PC-9 (cell line): ENCODE measurements at places on chromosomes 12 and 14.

- no peak for DNase-seq
These were observed 353 bp upstream of the PTPRR start for GRCh38 chr12:70920891-70921290.

DNA sequence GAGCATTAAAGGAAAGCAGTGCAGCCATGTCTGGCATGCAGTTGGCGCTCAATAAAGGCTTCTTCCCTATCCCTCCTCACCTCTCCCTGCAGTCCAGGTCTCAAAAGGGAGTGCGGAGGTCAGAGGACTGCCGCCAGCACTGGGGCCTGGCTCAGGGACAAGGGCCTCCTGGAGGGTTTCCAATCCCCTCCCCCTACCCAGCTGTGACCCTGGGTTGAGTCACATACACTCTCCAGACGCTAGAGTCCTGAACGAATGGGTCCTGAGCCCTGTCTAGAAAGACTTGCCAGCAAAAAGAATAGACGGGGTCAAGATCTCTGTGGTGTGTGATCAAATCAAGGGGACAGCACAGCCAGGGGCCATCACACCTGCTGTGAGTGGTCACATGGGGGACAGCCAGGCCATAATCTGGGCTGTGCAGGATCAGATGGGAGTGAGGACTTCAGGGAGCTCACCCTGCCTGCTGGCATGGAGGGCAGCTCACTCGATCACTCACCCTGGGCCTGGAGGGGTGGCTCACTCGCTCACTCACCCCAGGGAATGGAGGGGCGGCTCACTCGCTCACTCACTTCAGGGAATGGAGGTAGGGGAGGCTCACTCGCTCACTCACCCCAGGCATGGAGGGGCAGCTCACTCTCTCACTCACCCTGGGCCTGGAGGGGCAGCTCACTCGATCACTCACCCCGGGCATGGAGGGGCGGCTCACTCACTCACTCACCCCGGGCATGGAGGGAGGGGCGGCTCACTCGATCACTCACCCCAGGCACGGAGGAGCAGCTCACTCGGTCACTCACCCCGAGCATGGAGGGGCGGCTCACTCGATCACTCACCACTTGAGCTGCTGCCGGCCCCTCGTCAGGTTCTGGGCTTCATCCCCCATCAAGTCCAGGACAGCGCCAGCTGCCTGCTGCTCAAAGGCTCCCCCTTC lies 12.8 kb downstream of the CFAP73 start:
- DNase-seq = peak; percentile 8

GRCh38 chr12:52139579-52140062 lies 52.2 kb downstream of the KRT80 start:
- peak; percentile 78 for DNase-seq

DNA sequence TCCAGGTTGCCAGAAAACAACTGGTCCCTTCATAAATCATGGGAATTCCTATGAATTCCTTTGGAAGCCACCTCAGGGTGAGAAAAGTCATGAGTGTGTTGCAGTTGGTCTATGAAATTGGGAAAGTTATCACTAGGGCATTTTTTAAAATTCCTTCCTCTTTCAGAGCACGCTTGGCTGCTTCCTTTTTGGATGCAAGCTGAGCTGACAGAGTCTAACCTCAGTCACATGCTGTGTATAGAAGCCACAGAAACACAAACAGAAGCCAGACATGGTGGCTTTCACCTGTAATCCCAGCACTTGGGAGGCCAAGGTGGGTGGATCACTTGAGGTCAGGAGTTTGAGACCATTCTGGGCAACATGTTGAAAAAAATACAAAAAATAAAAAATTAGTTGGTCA lies 21.7 kb upstream of the HELB start:
- DNase-seq = no peak

DNA sequence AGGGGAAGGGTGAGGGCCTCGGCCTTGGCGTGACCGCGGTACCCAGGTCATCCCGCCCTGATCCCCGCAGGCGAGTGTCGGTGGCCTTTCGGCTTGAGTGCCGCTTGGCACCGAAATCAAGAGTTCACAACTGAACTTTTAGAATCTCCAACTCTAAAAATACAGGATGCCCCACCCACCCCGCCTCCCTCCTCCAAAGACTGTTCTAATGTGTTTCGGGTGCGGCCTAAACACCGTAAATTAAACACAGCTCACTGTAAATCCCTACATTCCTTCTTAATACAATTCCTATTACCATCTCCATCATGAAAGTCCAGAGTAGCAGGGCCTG lies 11.4 kb downstream of the SCNN1A start:
- DNase-seq = peak; percentile 70

- DNase-seq = peak; percentile 99
These were observed at the start of gene NUP107 for GRCh38 chr12:68686595-68687521. TSS of gene NUP107 (plus strand) at chr12:68686978. CDS start at chr12:68687066, 88 bp downstream.

DNA sequence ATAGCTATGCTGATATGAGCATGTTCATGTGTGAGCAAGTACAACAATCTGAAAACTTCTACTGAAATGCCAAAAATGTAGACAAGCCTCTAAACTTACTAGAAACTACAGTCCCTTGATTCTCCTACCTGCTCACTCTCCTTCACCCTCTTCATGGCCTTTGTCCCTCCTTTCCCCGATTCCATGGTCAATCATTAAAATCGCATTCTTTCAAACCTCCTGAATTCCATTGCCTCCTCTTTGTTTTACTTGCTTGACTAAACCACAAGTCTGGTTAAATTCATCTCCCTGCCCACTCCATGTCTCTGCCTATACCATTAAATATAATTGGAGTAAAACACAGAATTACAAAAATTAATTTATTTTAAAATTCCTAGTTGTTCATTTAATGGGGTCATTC lies 33.0 kb upstream of the SSTR1 start:
- no peak for DNase-seq

GRCh38 chr12:121947981-121948380 lies 29.6 kb downstream of the CFAP251 start:
- DNase-seq = no peak

DNA sequence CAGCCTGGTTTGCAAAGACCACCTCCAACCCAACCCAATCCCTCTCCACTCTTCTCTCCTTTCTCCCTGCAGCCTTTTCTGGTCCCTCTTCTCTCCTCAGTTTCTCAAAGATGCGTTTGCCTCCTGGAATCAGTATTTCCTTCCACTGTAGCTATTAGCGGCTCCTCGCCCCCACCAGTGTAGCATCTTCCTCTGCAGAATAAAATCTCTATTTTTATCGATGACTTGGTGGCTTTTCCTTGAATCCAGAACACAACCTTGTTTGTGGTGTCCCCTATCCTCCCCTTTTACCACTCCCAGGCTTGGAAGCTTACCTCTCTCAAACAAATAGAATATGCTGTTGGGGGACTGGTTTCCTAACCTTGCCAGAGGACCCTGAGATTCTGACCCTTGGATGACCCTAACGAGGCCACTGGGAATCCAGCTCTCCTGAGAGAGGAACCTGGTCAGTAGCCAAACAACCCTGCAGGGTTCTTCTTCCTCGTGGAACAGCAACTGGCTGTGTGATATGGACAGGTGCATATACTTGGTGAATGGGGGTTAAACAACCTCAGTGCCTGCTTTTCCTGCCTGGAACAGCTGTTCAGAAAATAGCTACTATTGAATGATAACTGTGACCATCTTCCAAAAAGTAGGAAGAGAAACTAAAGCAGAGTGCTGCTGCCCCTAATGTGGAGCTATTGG lies 4.4 kb downstream of the WNT1 start:
- no peak for DNase-seq

DNA sequence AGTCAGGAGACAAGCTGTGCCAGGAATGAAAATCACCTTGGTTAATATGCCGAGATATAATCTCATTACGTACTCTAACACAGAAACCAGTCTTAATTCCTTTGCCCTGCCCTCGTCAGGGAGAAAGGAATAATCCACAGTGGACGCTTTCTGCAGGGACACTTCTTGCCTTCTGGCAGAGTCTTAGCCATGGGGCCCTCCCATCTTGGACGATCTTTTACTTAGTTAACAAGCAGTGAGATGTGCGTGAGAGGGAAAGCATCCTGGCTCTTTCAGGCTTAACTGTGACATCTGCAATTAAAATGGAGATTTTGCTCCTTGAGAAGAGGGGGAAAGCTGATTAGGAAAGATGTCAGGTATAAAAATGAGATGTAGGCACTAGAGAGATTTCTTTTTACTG lies 246.4 kb downstream of the TMEM132C start:
- no peak for DNase-seq

DNA sequence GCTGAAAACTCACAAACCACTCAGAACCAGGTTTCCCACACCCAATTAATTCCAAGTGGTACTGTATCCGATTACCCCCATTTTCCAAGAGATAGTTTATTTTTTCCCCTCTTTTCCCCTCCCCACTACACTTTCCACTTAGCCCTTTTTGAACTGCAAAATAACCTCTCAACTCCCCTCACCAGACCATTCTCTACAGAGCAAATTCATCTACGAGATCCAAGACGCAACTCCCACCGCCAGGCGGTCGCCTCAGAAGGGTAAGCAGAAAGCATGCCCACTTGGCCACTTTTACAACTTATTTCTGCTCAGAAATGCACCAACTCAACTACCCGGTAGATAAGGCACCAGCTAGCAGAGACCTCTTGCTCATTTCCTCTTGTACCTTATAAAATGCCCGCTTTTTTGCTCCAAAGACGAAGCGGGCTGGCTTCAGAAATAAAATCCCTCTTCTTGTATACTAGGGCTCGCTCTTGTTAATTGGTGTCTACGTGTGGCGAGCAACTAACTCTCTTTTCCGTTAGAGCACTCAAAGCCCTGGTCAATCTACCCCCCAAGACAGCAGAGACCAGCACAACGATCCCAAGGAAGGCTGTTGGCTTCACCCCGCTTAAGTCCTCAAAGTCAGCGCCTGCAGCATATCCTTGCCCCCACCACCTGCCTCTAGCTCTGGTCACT lies 910 bp upstream of the SRP54 start:
- DNase-seq = peak; percentile 45

DNA sequence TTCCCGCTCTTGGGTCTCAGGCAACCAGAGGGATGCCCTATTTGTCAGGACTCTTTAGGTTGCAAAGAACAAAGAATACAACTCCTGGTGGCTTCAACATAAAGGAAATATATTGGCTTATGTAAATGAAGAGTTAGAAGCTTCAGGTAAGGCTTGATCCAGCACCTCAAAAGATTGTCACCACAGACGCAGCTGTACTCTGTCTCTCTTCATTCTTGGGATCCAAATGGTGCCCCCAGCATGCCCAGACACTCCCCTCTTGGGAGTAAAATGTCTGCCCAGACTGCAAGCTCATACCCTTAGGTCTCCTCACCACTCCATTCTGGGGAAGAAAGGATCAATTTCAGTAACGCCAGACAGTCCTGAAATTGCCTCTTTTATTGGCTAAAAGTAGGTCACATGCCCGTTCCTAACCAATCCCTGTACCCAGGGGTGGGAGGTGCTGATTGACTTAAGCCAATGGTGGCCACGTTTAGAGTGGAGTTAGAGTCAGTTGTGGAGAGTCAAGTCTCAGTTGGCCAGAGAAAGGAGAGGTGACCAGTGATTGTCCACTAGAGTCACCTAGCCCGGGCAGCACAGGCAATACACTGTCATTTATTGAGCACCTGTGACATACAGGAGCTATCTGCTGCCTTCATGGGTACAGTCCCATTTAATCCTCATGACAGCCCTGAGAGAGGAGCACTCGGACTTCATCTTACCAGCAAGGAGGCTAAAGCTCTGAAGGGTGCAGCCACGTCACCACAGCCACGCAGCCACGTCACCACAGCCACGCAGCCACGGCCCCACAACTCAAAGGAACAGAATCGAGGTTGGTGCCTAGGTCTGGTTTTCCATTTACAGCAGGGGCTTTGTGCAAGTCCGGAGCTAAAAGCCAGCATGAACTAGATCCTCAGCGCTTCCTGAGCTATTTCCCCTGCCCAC lies 19.7 kb upstream of the BEGAIN start:
- DNase-seq = no peak

- DNase-seq = no peak
These were observed 79.7 kb downstream of the PAPOLA start for GRCh38 chr14:96581902-96582301.

DNA sequence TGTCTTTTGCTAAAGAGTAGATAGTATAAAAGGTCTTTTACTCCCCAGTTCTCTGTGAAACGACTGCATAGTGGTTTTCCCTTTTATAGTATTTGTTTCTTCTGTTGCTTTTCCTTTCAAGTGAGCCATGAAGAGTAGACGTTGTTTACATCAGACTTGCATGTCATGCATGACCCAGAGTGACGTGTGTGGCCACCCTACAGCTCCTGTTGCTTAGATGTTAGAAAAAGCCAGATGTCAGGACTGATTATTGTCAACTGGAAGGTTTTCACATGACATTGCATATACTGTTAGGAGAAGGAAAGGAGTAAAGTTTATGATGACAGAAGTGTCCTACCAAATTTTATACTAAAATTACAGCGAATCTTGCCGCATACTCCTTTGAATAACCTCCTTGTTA lies 1.3 kb upstream of the RD3L start:
- DNase-seq = no peak

GRCh38 chr14:74960736-74961135 lies 5.3 kb upstream of the PGF start:
- DNase-seq = no peak

DNA sequence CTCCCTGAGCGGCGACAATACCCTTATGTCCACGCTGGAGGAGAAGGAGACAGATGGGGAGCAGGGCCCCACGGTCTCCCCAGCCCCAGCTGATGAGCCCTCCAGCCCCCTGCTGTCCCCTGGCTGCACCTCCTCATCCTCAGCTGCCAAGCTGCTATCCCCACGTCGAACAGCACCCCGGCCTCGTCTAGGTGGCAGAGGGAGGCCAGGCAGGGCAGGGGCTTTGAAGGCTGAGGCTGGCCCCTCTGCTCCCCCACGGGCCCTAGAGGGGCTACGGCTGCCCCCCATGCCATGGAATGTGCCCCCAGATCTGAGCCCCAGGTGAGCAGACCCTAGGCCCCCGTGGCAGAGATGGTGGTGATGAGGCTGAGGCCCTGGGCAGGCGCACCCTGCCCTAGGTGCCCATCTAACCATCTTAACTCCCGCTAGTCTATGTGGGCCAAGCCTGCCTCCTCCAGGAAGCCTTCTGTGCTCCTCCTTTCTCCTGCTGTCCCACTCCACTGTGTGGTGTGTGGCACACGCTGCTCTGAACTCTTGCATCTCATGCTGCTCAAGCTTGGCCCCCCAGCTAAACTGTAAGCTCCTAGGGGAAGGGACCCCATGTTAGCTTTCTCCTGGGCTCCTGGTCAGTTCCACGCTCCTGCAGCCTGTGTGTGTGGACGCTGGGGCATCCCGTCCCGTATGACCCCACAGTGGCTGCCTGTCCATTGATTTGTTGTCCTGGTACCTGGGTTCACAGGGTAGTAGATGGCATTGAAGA lies 12.1 kb downstream of the MCRS1 start:
- DNase-seq = no peak

- DNase-seq = no peak
These were observed 706 bp downstream of the CRACR2A start for GRCh38 chr12:3752096-3752709.

- DNase-seq = no peak
These were observed 46.6 kb downstream of the CFAP251 start for GRCh38 chr12:121964813-121965643.
